ENCODE measurements at places on chromosomes 11 and 22.

DNA sequence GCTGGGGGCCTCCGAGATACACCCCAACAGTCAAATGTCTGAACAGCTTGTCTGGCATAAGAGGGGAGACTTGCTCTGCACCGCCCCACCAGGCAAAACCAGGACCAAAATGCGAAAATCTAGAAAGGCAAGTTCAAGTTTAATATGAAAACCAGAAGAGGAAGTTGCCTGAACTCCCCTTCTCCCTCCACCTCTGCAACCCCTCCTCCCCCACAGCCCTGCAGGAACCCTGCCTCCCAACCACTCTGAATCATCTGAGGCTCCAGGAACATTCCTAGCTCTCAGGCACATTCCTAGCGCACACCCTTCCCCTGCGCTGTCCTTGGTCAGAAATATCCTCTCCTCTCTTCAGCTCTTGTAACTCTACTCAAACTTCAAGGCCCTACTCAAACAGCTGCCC is 36.7 kb downstream of the ISX start:
- no peak for DNase-seq

GRCh38 chr11:76256448-76256847 is 50.1 kb upstream of the WNT11 start:
- DNase-seq = no peak

- DNase-seq = no peak
Measured at GRCh38 chr11:41419901-41420300, 39.6 kb downstream of the LRRC4C start.

DNA sequence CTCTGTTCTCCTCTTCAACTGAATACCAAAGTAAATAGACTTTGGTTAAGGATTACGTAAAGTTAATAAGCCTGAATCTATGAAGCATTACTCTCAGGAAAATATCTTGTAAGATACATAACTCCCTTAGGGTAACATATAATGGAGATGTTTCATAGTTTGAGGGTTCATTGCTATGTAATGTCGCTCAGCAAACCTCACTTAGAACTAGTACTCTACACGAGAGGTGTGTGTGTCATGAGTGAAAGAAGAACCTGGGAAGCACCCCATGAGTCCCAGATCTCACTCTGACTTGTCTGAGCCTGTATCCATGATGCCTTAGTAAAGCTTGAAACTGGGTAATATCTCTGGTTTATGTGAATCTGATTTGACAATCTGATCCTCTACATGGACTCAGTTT is 429.5 kb upstream of the ANO3 start:
- no peak for DNase-seq

DNA sequence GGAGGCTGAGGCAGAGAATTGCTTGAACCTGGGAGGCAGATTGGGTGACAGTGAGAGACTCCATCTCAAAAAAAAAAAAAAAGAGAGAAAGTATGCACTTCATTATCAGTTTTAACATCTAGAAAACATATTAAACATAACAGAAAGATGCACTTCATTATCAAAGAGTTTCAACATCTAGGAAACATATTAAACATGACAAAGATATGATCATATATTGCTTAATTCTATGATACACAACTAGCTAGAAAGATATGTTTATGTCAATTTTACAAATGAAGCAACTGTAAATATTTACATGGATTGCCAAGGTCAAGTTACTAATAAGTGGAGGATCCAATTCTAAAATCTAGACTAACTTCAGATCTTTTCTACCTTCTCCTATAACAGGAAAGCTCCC is 50.4 kb upstream of the CTSC start:
- DNase-seq = no peak

GRCh38 chr22:21582801-21583740 is 15.6 kb downstream of the UBE2L3 start:
- no peak for DNase-seq

GRCh38 chr11:20315800-20316199 is 47.7 kb upstream of the HTATIP2 start:
- DNase-seq = no peak

- DNase-seq = no peak
Measured at GRCh38 chr22:39456522-39457197, at the start of gene MGAT3. Gene MGAT3 (plus strand): TSS chr22:39457012. CDS start chr22:39487348, 30,336 bp downstream.

DNA sequence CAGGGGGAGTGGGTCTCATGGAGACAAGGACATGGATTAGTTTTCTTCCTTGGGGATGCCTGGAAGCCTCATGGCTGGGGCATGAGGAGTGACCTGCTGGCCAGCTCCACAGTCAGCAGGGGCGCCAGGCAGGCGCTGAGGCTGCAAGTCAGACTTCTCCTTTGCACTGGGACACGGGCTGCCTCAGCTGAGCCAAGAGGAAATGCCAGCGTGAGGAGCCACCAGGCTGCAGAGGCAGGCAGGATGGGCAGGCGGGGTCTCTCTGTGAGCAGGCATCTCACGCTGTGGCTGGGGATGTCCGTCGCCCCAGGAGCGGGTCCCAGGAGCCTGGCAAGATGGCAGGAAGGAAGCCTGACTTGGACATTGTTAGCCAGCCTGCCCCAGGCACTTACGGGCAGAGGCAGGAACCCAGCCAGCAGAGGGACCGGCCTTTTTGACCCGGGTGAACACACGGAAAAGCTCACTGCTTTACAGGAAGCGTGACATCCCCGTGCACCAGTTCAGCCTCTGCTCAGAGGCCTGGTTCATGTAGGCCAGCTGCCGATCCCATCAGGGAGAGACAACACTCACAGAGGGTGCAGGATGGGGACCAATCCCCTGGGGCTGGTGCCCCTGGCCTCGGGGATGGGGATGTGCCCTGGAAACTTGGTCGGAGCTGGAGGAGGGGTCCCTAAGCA is 10.2 kb downstream of the GNB1L start:
- DNase-seq = no peak

GRCh38 chr11:118055966-118056365 is 20.9 kb upstream of the TMPRSS4 start:
- no peak for DNase-seq

Measured in CD4-positive, alpha-beta T cell treated with Interleukin-15 for 4 hours (primary cell).